ENCODE measurements at places on chromosomes 16 and 17. TPM values are rescaled to one million over a fixed set of nuclear protein-coding genes. Genes with fewer than 3 reads are reported as not detected.

Gene ATP2C2
- total RNA-seq = 11.9 TPM

Gene OR3A2
- not detected for total RNA-seq

Gene STX1B
- 3.9 TPM for total RNA-seq

Gene FNDC8
- total RNA-seq = not detected

Gene ARSG
- 4.0 TPM for total RNA-seq

Gene TPSD1
- total RNA-seq = not detected

Gene COG1
- total RNA-seq = 24.8 TPM

Gene C16orf96
- total RNA-seq = 0.13 TPM

Gene SSTR5
- total RNA-seq = not detected

Gene ST6GALNAC2
- total RNA-seq = 18.7 TPM

Gene MARVELD3
- 28.5 TPM for total RNA-seq

Gene VAT1L
- not detected for total RNA-seq

Gene MYH4
- total RNA-seq = not detected

Gene C1QTNF8
- total RNA-seq = not detected

Gene KRT40
- not detected for total RNA-seq

Gene TM4SF5
- not detected for total RNA-seq

Gene SOCS1
- 6.7 TPM for total RNA-seq

Gene PIGS
- 64.2 TPM for total RNA-seq

Gene SYNGR3
- total RNA-seq = 4.5 TPM

Gene SPATA22
- total RNA-seq = not detected

Gene HEATR9
- total RNA-seq = not detected

Gene EXOC3L1
- not detected for total RNA-seq

Gene LRRC46
- total RNA-seq = 1.5 TPM

Gene CXCL16
- total RNA-seq = 52.4 TPM

Gene SMTNL2
- total RNA-seq = not detected

Gene CAPNS2
- total RNA-seq = 1.8 TPM

Gene C17orf50
- total RNA-seq = not detected

Gene TPPP3
- 3.1 TPM for total RNA-seq

Gene KCNH6
- total RNA-seq = not detected

Gene DYNLRB2
- total RNA-seq = not detected

Gene CDH11
- not detected for total RNA-seq

Gene IFT20
- 35.3 TPM for total RNA-seq

Gene KRTAP9-4
- not detected for total RNA-seq

Gene DPEP2NB
- not detected for total RNA-seq

Gene WNK4
- total RNA-seq = 8.3 TPM

Gene GJD3
- total RNA-seq = not detected

Gene LLGL1
- 57.6 TPM for total RNA-seq

Gene ADAD2
- total RNA-seq = not detected

Gene ERAL1
- total RNA-seq = 47.1 TPM

Gene CHCT1
- total RNA-seq = not detected

Gene CDYL2
- total RNA-seq = 0.68 TPM

Gene MYH2
- not detected for total RNA-seq

Gene NOG
- 4.8 TPM for total RNA-seq

Gene HSD11B2
- 5.0 TPM for total RNA-seq
